Stimulated activated CD4-positive, alpha-beta T cell treated with anti-CD3 and anti-CD28 coated beads, Interleukin-1b, Interleukin-23, amount 100 ng/mL, for 4 hours (primary cell): ENCODE measurements at places on chromosomes 1 and 21.

GRCh38 chr1:89710498-89711139, 77.7 kb downstream of the LRRC8C start:
- DNase-seq = no peak

- no peak for DNase-seq
Measured at GRCh38 chr1:81408419-81408818, 392.3 kb upstream of the ADGRL2 start.

DNA sequence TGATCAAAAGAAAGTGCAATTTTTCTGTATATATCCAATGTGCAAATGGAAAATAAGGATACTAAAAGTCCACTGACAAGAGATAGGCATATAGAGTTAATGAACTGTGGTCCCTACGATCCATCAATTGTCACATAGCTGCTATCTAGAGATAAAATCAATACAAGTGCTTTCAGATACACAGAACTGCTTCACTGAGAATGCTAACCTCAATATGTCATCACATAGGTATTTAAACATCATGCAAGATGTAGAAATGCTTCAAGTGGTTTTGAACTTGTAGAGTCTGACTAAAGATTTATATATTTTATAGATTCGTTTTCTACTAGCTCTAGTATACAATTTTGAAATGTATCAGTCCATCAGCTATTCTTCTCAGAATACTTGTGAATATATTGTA, 1604.7 kb downstream of the PLA2G4A start:
- DNase-seq = no peak

DNA sequence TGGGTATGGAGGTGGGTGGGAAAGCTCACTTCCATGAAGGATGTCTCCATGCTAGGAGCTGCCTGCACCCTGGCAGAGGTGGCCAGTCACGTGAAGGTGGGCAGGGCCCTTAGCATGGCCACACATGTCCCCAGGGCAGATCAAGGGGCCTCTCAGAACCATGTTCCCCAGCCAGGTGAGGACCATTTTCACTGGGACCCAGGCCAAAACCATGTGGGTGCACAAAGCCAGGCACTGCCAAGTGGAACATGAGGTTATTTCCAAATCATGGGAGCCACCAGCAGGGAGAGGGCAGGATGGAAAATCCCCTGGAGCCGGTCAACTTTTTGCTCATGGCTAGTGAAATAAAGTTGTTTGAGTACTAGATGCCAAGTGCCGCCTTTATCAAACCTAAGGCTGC, 9.7 kb downstream of the ZNF692 start:
- no peak for DNase-seq

DNA sequence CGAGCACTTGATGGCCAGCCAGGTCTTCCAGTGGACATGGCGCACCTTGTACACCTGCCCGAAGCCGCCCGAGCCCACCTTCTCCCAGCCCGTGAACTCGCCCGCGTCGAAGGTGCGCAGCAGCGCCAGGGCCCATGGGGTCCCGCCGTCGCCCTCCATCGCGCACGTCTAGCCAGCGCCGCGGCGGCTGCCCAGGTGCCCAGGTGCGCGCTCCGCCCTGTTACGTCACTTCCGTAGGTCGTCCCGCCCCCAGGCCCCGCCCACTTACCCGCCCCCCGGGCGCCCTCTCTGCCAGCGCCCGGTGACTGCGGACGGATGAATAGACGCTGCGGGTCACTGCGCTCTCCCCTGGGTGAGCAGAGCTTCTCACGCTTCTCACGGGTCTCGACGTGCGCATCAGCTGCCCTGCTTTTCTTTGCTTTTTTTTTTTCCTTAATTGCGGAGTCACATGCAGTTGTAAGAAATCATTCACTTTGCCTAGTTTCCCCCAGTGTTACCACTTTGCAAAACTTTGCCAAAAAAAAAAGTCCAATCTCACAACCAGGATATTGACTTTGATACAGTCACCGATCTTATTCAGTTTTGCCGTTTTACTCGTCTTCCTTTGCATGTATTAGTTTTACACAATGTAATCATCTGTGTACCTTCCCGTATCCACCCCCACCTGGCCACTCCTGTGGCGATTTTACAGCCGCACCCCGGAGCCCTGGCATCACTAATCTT, at the start of gene RIPK4:
TSS of gene RIPK4 (minus strand) at position 170 of the 723 bp plus-strand sequence. CDS start at position 159, 11 bp downstream.
- peak; percentile 46 for DNase-seq

DNA sequence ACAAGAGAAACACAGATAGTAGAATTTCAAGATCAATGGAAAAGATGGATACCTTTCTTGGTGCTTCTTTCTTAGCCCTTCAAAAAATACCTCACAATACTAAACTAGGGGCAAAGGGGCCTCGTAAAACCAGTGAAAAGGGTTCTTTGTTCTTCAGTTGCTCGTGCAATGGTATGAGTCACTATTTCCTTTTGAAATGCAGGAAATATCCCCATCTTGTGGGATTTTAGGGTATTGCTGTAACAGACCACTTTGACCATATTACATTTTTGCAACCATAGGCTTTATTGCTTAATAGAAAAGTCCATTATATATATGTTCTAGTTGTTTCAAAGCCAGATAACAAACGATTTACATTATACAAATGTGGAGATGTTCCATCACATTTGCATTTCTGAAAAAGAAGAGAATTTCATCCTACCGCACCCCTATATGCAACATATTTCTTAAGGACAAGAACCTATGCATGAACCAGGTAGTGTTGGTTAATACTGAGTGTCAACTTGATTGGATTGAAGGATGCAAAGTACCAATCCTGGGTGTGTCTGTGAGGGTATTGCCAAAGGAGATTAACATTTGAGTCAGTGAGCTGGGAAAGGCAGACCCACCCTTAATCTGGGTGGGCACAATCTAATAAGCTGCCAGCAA, 88.6 kb upstream of the PKN2 start:
- no peak for DNase-seq

GRCh38 chr1:226216056-226216455, 7.4 kb upstream of the MIXL1 start:
- no peak for DNase-seq

DNA sequence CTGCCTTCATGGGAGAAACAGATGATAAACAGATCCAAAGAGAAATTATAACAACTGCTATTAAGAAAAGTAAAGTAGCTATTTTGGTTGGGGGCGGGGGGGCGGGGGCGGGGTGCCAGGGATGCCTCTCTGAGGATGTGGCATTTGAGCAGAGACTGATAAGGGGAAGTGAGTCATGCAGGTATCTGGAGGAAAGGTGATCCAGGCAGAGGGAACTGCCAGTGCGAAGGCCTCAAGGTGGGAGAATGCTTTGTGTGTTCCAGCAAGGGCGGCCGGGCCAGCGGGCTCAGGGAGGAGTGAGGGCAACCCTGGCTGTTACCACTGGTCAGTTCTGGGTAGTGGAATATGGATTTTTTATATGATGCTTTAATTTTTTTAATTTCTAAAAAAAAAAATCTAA, 7.0 kb upstream of the TNFRSF1B start:
- DNase-seq = no peak
